ENCODE measurements at places on chromosomes 5 and 9. TPM values are rescaled to one million over a fixed set of nuclear protein-coding genes. Genes with fewer than 3 reads are reported as not detected.

Gene FCN2
- 0.16 TPM for polyA plus RNA-seq

Gene TPPP
- polyA plus RNA-seq, result 7.0 TPM

Gene HAVCR2
- polyA plus RNA-seq, result 2.3 TPM

Gene ZFP37
- polyA plus RNA-seq, result 3.8 TPM
